ENCODE measurements at places on chromosomes 3 and 15.
A peak's percentile ranks its signal among the peaks of the same experiment; 100 is the strongest.

DNA sequence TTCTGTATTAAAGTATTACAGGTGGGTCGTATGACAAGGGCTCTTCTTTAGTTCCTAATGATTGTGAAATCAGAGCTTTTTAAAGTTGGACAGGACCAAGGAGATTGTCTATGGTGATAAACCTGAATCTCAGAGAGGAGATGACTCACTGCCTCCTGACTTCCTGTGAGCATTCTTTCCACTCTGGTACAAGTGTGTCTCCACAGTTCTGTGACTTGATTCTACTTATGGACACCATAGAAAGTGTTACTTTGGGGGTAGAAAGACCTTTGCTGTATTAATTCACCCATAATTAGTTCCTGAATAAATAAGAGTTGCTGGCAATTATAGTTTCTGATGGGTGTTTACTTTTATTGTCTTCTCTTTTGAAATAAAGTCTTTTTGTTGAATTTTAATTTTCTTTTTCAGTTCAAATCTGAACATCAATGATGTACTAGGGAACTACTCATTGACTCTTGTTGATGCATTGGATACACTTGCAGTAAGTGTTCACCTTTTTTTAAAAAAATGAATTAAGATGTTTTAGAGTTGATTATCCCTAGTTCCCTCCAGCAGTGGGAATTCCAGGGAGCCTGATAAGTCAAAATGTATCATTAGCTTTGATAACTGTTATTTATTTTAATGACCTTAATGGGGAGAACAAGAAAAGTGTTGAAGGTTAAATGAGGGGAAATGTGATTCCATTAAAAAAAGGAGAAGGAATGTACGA is 7.4 kb downstream of the EDEM1 start:
- no peak for DNase-seq

- DNase-seq, result no peak
Measured at GRCh38 chr15:43414196-43414595, 43.3 kb downstream of the TUBGCP4 start.

DNA sequence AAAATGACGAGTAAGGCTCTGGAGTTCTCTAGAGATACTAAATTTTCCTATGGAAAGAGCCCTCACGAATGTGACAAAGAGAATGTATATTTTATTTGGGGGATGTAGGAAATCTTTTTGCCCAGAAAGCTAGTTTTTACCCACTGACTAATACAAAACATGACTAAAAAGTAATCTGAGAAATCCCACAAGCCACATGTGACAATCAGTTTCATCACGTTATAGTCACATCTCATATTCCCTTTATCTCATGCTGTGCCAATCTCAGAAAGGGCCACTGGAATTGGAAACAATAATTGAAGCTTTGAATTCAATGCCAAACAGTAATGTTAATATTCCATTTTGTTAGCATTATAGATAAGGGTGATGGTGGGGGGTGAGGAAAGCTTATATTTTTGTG is 509.0 kb upstream of the GOLIM4 start:
- no peak for DNase-seq

DNA sequence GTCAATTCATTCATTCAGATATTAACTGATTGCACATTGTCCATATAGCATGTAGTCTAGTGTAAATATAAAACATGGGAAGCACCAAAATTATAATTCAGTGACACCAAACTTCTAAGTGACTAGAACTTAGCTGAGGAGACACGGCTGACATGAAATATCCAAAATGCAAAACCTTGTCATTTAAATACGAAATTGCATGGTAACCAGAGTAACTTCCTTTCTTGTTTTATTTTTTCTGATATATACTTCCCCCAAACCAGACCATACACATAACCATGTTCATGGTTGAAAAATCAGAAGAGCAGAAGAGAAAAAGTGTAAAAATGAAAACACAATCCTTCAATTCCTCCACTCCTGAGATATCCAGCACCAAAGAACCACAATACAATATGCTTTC is 38.0 kb downstream of the CBLB start:
- no peak for DNase-seq

DNA sequence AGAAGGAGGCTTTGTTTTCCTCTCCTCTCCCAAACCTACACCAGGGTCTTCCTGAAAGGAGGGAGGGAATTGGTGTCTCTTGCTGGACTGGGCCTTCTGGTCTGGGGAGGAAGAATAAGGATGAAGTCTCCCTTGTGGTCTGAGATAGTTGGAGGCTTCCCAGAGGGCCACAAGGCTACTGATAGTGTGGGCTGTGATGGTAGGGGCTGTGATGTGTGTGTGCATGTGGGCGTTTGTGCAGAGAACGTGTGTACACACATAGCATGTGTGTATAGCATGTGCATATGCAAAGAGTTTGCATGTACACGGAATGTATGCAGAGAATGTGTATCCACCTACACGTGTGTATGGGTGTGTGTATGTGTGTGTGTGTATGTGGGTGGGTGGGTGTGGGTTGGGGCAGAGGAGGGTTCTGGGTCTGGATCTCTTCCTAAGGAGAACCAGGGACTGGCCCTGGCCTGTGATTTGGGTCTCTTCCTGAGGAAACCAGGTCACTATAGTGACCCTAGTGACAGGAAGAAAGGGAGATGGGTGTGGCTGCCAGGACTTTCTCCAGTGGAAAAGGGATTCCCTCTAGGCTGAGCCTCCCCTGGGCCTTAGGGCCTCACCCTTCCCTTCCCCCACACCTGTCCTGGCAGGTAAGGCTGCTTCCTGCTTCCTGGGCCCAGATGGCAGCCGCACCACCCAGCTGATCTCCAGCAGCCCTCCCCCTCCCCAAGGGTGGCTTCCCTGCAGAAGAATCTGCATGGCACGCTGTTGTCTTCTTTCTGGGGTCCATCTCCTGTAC is 1.7 kb downstream of the FLNB start:
- no peak for DNase-seq

DNA sequence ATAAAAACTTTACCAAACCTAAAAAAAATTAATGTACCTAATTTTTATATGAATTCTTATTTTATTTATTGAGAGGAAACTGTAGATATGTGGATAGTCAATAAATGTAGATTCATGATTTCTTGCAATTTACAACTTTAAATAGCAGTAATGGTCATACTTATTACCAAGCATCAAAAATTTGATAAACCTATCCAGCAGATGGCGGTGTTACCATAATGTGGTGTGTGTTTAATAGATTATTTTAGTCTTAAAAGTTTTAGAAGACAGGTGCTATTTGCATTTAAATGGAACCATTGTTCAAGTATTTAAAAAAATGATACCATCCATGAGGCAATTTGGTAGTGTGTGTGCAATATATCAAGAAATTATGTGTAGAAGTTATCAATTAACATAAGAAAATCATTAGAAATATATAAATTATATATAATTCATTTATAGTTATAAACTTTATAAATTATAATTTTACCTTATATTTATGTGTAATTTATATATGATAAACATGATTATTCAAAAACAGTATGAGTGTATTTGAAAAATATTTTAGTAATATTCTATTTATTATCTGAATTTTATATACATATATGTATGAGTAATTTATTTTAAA is 176.0 kb upstream of the BCHE start:
- DNase-seq, result no peak

GRCh38 chr3:114855839-114856238 is 291.2 kb downstream of the ZBTB20 start:
- DNase-seq, result no peak

GRCh38 chr3:183560607-183561006 is 5.1 kb upstream of the KLHL6 start:
- DNase-seq, result no peak

GRCh38 chr3:186487819-186488218 is 56.4 kb downstream of the CRYGS start:
- DNase-seq, result no peak

- no peak for DNase-seq
Measured at GRCh38 chr15:92385096-92385495, 8.6 kb upstream of the ST8SIA2 start.

GRCh38 chr3:161149529-161149928 is 44.4 kb upstream of the B3GALNT1 start:
- no peak for DNase-seq

- DNase-seq, result peak; percentile 70
Measured at GRCh38 chr3:150409125-150409511, 1.0 kb downstream of the TSC22D2 start.

DNA sequence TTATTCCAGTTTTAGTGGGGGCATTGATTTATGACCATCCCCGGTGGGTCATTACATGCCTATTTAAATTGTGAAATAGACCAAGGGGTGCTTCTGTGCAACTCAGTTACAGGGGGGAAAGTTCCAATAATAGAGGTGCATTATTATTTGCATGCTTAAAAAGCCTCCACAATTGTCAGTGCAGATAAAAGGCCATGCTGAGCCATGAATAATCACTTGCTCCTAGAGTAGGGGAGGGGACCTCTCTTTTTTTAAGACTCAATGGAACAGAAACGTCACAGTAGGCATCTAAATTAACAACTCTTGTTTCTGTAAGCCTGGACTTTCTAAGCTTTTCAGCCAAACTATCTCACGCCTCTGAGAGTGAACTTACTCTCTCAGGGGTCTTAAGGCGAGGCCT is 66.5 kb upstream of the CMTM7 start:
- DNase-seq, result no peak
